NCI-H774 (cell line): ENCODE measurements at places on chromosomes 2 and 18.

- no peak for DNase-seq
These were observed 804.4 kb downstream of the EPHA4 start for GRCh38 chr2:220767591-220768255.

GRCh38 chr2:10741139-10741538, 19.7 kb downstream of the ATP6V1C2 start:
- DNase-seq: no peak

GRCh38 chr2:131054488-131054887, 38.8 kb downstream of the FAM168B start:
- no peak for DNase-seq

- no peak for DNase-seq
These were observed 112.1 kb upstream of the FHL2 start for GRCh38 chr2:105510761-105511528.

DNA sequence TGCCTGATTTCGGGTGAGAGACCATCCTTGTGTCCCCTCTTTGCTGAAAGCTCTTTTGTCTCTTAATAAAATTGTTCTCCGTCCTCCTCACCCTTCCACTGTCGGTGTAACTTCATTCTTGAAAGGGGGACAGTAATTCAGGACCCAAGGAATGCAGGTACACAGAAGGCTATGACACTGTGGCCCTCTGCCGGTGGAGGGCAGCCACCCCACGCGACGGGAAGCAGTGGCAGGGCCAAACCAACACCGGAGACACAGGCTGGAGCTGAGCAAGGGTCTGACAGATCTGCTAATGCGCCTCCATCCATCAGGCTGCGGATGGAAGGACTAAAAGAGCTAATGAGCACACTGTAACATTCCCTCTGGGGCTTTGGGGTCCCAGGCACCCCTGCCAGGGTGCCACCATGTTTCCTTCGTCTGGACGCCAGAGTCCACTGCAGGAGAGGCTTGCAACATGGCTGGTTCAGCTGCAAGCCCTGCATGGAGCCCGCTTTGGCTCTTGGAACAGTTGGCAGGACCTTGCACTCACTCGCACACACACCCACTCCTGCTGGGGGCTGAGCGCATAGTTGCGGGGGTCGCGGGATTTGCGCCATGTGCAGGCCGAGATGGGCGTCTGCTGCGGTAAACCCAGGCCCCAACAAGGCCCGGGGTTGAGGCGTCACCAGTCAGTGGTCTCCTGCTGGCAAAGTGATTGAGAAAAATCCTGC, 544.1 kb upstream of the CDH7 start:
- DNase-seq: no peak

DNA sequence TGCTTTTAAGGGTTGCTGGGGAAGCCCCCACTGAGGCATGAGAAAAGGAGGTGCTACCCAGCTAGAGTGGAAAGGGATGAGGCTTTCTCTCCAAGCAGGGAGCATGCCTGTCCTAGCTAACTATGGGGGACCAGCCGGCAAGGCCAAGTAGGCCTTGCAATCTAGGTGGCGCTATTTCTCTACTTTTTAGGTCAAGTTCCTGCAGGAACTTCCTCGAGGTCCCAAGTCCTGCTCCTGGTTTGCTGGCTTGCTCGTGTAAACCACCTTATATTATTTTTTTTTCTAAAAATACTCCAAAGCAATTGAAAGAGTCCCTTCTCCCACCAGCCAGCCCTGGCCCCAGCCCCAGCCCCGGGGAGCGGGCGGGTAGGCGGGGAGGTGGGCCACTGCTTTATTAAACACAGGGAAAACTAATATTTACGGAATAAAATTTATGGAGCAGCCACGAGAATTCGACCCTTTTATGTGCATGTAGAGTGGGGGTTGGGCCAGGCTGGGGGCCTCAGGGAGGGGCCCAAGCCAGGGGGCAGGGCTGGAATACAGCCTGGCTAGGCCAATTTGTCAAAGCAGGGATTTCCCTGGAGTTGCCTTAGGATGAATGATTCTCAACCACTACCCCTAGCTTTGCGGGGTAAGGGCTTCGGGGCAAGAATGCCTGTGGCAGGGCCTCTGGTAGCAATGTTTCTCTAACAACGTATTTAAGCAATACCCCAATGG, 12.8 kb upstream of the IHH start:
- DNase-seq: peak; percentile 49

GRCh38 chr2:71256421-71256820, 29.5 kb upstream of the PAIP2B start:
- no peak for DNase-seq

DNA sequence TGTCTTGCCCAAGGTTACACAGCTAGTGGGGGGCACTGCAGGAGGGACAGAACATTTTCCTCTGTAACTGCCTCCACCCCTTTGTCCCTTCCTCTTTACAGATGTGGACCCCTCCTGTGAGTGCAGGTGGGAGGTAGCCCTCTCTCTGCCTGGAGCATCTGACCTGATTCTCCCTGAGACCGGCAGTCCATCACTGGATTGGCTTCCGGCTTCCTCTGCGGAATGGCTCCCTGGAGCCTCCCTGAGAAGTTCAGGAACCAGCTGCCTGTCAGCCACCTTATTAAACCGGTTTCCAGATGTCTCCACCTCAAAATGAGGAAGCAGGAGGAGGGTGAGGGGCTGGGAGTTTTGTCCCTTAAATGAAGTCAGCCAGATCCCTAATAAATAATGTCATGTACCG, 67.3 kb upstream of the TNP1 start:
- DNase-seq: no peak

GRCh38 chr2:7973801-7974480, 707.9 kb upstream of the ID2 start:
- DNase-seq: no peak

DNA sequence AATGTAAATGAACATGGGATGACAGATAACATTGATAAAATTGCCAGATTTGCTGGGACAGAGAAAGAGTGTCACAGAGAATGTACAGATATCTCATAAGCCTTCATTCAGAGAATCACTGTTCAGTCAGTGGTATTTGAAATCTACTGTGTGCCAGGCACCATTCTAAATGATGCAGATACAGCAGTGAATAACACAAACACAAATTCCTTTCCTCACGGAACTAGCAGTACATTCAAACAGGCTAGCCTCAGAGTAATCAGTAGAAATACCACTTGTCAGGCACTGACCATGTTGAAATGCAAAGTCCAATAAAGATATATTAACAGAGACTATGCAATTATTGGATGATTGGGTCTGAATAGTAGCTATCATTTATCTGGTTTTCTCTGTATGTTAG, 211.0 kb downstream of the RDH14 start:
- DNase-seq: no peak

GRCh38 chr2:34815052-34815741, 1216.1 kb upstream of the FAM98A start:
- DNase-seq: no peak

- DNase-seq: no peak
These were observed 199.1 kb upstream of the CHAC2 start for GRCh38 chr2:53568469-53568868.

DNA sequence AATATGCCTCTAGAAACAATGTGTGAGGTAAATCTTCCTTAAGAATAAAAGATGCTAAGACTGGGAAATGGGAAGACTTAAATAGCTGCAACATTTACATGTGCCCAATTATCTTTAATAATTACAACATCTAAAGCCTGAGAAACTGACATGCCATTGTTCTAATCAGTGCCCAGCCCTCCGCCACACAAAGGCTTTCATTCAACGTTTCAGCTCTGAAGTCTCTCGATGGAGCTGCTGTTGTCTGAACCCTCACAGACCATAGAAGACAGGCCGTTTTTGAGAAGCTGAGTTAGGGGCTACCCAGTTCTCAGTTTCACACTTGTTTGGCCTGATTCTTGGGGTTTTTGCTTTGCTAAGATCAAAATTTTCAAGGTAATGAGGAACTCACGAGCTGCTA, 315.4 kb upstream of the CHST9 start:
- DNase-seq: no peak

- no peak for DNase-seq
These were observed 86.9 kb downstream of the VSNL1 start for GRCh38 chr2:17627434-17627833.

- DNase-seq: no peak
These were observed 35.6 kb upstream of the FEZ2 start for GRCh38 chr2:36633470-36634092.

DNA sequence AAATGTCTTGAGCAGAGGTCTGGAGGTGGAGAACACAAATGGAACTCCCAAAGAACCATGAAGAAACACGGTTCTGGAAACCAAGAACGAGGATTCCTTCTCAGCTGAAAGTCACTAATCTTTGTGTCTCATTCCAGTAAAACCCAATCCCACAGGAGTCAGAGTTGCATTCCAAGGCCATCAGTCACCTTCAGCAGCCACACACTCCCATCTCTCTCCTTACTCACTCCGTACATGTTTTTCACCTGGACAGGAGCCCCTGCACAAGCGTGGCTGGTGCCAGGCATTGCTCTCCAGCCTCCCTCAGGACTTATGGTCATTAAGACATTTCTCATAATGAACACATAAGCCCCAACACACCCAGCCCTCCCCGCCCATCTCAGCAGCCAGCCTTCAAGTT, 175.4 kb upstream of the SIX2 start:
- no peak for DNase-seq

DNA sequence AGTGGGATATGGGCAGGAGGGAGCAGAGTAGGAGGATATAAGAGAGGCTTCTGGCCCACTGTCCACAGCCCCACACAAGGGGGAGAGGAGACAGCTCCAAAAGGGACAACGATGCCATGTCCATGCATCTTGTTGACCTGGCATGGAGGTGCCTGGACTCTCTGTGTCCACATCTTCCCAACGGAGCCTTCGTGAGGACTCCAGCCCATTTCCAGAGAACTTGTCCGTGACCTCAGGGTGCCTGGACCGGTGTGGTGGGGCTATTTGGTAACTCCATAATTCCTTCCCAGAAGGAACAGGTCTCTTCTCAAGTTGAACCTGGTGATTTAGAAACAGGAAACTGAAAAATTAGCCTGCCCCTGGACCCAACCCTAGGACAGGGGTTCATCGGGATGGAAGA, 133.9 kb downstream of the CYP26B1 start:
- DNase-seq: no peak

DNA sequence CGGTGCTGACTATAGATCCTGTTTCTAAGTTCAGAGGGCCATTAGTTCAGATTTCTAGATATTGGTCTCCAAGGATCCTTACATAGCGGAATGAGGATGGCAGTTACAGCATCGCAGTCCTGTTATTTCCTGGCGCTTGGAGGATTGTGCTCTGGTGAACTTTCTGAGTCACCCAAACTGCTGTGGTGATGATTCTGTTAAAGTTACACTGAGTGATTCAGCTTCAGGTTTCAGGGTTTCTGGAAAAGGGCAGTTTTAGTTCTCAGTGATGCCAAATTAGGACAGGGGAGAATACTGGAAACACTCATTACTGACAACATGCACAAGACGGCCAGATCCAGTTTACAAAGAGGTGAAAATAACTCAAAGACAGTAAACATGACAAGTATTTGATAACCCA, 52.1 kb upstream of the ANKRD62 start:
- DNase-seq: no peak

- no peak for DNase-seq
These were observed 901 bp upstream of the MFSD6 start for GRCh38 chr2:190407246-190407661.

- DNase-seq: peak; percentile 44
These were observed 120.2 kb downstream of the LPIN1 start for GRCh38 chr2:11866358-11867335.

DNA sequence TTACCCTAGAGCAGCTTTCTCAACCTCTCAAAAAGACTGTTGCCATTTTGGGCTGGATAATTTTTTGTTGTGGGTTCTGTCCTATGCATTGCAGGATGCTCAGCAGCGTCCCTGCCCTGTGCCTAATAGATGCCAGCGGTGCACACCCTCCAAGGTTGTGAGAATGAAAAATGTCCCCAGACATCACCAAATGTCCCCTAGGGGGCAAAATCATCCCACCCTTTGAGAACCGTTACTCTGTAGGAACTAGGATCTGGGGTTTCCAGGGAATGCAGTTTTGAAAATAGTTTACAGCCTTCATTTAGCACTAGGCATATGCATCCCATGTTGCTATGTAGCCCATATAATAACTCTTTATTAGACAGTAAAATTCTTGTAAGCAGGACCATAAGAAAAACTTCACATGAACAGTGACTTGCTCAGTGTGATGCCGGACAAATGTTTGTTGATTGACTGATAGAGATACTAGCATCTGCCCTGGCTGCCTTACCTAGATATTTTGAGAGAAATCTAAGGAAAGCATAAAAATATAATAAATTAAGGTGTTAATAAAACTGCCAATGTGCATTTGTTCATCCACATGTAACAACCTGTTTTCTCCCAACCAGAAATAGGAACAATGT, 79.2 kb upstream of the EPC2 start:
- DNase-seq: no peak

DNA sequence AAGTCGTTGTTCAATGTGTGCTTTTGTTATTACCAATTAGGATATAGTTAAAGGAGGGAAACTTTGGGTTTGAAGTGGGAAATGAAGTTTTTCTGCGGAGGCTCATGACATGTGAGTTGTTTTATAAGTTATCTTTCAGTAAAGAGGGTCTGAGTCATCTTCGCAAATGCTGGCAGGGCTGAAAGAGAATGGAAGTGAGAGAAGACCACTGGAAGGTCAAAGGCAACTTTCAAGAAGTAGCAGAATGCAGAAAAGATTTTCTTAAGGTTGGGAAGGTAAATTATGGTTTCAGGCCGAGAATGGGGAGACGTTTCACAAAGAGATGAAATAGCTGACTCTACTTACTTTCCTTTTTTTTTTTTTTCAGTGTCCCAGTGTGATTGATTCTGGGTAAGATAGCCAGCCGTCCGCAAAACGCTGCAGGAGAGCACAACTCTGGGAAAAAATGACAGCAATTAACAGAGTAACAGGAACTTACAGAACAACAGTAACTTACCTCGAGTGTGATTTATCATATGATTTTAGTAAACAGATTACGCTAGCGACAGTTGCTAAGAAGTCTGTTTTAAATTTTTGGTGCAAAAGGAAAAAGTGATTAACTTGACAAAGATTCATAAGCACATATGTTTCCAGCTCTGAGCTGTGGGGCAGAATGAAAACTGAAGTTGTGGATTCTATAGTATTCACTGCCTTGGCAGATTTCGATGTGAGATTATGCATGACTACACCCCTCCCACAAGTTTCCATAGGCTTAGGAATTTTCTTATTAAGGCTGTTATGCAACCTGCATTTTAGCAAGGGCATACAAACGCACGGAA, 46.8 kb upstream of the ACTR3 start:
- DNase-seq: no peak

- DNase-seq: no peak
These were observed 265.1 kb upstream of the TNP1 start for GRCh38 chr2:217125014-217125413.

DNA sequence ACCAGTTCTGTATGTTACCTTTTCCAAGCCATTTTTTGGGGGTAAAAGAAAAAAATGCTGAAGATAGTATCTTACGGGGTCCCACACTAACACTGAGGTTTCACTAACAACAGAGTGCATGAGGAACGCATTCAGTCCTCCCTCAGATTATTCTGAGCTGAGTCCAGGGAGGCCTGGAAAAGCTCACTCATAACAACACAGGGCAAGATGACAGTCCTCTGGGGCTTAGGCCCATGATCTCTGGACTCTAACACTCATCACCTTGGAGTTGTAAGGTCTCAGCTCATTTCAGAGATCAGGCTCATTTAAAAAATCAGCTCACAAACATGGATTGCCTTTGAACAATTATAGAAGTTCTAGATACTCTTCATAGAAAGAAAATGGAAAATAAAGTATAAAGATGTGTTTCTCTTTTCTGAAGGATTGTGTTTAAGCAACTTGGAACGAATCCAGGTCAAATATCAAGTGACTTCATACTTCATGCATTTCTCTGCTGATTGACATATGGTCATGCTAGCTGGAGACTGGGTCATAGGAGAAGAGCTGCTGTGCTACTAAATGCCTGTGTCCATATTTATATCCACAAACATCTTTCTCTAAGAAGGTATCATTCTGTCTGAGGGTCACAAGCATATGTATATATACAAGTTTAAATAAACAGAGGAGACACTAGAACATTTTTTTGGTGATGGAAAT, 265.8 kb downstream of the ALK start:
- DNase-seq: no peak
